ENCODE measurements at places on chromosomes 3 and 15. TPM values are rescaled to one million over a fixed set of nuclear protein-coding genes. Genes with fewer than 3 reads are reported as not detected.

The ADPGK gene
- 92.8 TPM for total RNA-seq

The CLDN11 gene
- total RNA-seq, result 195 TPM

The CADPS gene
- total RNA-seq, result 17.3 TPM

The ADAMTS17 gene
- under 0.01 TPM for total RNA-seq

The CCRL2 gene
- not detected for total RNA-seq

The SH2D7 gene
- total RNA-seq, result not detected

The GOLGA6A gene
- total RNA-seq, result not detected

The SLC38A3 gene
- not detected for total RNA-seq

The TNNC1 gene
- not detected for total RNA-seq

The SERPINI1 gene
- 0.88 TPM for total RNA-seq

The TMCO5A gene
- total RNA-seq, result not detected

The POLR2H gene
- 74.4 TPM for total RNA-seq

The DZIP1L gene
- 20.8 TPM for total RNA-seq

The FETUB gene
- total RNA-seq, result not detected

The CSTA gene
- total RNA-seq, result not detected

The CSPG4 gene
- 15.3 TPM for total RNA-seq

The IL5RA gene
- total RNA-seq, result not detected

The OCA2 gene
- not detected for total RNA-seq

The DPPA2 gene
- total RNA-seq, result not detected

The RLBP1 gene
- not detected for total RNA-seq

The SH3GL3 gene
- total RNA-seq, result not detected

The AHSG gene
- total RNA-seq, result not detected

The SAMMSON gene
- total RNA-seq, result not detected

The ISL2 gene
- total RNA-seq, result not detected

The LRRC58 gene
- 23.4 TPM for total RNA-seq

The MESP1 gene
- total RNA-seq, result under 0.01 TPM

The POPDC2 gene
- total RNA-seq, result 0.44 TPM

The THSD4 gene
- 102 TPM for total RNA-seq

The EXD1 gene
- total RNA-seq, result not detected

Measured in placental pericyte (primary cell).